ENCODE measurements at places on chromosomes 3 and 15. TPM values are rescaled to one million over a fixed set of nuclear protein-coding genes. Genes with fewer than 3 reads are reported as not detected.

The SCN11A gene
- total RNA-seq: under 0.01 TPM

The GNB4 gene
- 51.2 TPM for total RNA-seq

The MAGEL2 gene
- 0.37 TPM for total RNA-seq

The TRH gene
- total RNA-seq: not detected

All from smooth muscle cell of bladder (primary cell).